ENCODE measurements at places on chromosomes 6 and 20. TPM values are rescaled to one million over a fixed set of nuclear protein-coding genes. Genes with fewer than 3 reads are reported as not detected.

Gene SIRPB2
- total RNA-seq: not detected

Gene PRICKLE4
- 3.5 TPM for total RNA-seq

Gene NKAIN4
- not detected for total RNA-seq

Gene KCNK16
- total RNA-seq: not detected

Gene PERP
- total RNA-seq: 0.70 TPM

Gene BPI
- total RNA-seq: not detected

Gene LGSN
- total RNA-seq: not detected

Gene PARD6B
- 0.19 TPM for total RNA-seq

Gene BMP7
- not detected for total RNA-seq

Gene GNMT
- total RNA-seq: not detected

Gene BEND3
- 2.6 TPM for total RNA-seq

Gene LST1
- total RNA-seq: not detected

Gene PTCRA
- total RNA-seq: not detected

Gene ZNF334
- total RNA-seq: not detected

Gene COL11A2
- 0.96 TPM for total RNA-seq

Gene PHACTR1
- 7.9 TPM for total RNA-seq

Gene TRIM31
- not detected for total RNA-seq

Gene POPDC3
- total RNA-seq: 129 TPM

Gene TPD52L1
- total RNA-seq: 97.1 TPM

Gene GINS1
- 2.2 TPM for total RNA-seq

Gene WFDC2
- not detected for total RNA-seq

Gene C6orf163
- 0.10 TPM for total RNA-seq

Gene PREX1
- 5.5 TPM for total RNA-seq

Gene TBXT
- total RNA-seq: not detected

Gene TMEM151B
- not detected for total RNA-seq

Data from myocyte (in vitro differentiated cells).